ENCODE measurements at places on chromosomes 4 and X.
A peak's percentile ranks its signal among the peaks of the same experiment; 100 is the strongest.

DNA sequence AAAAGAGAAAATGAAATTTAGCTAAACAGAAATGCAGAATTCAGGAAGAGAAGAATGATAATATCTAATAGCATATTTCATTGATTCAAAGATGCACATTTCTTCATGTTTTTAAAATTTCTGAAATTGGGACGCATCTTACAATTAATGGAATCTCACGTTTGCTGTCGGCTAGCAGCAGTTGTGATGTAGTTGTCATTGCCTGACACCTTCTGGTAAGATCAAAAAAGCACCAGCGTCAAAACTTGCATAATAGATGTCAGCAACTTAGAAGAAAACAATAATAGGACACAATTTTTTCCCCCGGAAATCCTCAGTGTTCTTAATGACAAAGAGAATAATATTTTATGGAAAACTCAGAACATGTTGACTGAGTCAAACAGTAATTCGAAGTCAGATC is 29.8 kb upstream of the SLC7A3 start:
- DNase-seq: peak; percentile 3

DNA sequence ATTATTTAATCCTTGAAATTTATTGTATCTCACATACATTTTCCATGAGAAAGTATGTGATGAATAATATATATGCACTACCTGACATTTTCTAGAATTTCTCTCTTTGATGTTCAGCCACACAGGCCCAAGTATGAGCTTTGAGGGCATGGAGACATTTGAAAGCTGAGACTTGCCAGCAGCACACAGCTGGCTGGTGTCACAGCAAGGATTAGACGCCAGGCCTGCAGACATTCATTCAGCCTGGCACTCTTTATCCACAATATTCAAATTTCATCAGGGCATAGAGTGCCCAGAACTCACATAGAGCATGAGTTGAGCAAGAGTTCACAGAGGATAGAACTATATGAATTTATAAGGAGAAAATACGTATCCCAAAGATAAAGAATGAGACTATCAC is 74.0 kb downstream of the GRIA2 start:
- DNase-seq: no peak

DNA sequence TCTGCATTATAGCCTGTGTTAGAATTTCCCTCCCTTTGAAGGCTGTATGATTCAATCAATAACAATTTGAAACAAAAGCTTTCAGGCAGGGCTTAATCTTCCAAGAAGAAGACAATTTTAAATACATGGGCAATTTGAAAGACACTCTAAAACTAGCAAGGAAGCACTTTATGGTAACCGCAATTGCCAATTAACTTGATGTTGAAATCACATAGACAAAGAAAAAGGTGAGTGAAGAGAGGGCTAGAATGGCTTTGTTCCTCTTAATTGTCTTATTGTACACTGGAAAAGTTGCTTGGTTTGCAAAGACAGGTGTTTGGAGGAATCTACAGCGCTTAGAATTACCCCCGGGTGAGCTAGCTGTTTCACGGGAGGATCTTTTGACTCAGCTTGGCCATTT is 74.4 kb upstream of the PRKX start:
- no peak for DNase-seq

DNA sequence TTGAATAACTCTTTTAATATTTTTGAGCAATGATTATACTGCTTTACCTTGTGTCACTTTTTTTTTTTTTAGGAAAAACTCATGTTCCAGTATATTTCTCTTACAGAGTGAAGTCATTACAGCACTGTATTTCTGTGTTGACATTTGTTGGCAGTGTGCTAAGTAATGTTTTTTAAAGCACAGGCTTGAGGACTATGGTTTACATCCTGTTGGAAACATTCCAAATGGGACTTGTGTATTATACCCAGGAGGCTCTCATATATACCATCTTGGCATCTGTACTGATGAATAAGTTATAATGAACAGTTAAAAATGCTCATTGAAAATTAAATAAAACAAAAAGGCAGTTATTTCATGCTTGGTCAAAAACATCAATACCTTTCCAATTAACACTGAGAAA is 33.8 kb downstream of the CEP44 start:
- no peak for DNase-seq

GRCh38 chrX:148382983-148383382 is 117.4 kb upstream of the AFF2 start:
- no peak for DNase-seq

DNA sequence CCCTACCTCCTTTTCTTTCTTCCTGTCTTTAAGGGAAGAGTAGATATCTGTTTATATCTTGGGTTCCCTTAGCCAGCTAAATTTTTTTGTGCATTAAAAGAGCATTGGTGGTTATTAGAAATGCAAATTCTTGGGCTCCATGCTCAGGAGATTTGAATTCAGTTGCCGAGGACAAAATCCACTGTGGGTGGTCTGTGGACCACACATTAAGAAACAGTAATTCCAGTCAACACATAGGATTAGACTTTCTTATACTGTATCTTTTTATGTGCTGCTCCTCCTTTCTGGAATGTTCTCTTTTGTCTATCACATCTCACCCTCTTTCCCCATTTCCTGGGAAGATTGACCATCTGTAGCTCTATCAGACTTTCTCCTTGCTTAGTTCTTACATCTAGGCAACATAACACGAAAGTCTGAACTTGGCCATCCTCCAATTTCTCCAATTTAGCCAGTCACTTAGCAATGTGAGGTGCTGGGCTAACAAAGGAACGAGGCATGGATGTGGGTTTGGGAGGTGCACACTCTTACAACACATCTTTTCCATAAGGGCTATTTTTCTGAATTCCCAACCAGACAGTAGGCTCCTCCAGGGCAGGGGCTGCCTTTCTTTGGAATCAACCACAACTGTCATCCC is 5.3 kb upstream of the PDLIM3 start:
- DNase-seq: no peak
